ENCODE measurements at places on chromosomes 5 and 9.

DNA sequence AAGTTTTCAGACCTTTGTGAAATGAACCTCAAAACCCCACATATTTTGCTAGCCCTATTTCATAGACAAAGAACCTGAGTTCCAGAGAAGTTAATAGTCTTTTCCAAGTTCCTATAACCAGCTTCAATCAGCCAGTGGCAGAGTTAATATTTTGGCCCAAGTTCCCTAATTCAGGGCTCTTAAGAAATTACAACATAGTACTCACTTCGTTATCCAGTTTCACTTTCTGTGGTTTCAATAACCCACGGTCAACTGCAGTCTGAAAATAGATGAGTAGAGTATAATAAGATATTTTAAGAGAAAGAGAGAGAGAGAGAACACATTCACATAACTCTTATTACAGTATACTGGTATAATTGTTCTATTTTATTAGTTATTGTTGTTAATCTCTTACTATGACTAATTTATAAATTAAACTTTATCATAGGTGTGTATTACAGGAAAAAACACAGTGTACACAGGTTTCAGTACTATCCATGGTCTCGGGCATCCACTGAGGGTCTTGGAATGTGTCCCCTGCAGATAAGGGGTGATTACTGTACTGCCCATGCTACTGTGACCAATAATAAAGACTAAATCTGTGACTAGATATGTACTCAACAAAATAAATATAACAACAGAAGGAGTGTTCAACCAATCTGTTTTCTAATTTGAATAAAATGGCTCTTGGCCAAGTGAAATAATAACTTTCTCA is 9.3 kb upstream of the MYOT start:
- DNase-seq, result no peak

GRCh38 chr5:73770172-73771025 is 144.4 kb downstream of the ARHGEF28 start:
- no peak for DNase-seq

DNA sequence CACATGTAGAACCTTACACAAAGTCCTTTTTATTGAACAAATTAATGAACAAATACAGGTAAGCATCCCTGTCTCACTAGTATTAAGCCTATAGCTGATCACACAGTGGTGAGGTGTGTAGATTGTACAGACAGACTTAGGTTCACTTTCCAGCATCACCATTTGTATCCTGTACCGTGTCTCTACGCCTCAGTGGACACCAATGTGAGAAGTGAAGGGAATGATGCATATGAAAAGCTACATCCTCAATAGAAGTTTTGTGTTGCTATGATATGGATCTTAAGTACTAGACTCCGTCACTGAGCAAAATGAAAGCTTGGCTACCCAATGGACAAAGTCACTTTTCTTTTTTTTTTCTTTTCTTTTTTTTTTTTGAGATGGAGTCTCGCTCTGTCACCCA is 46.6 kb downstream of the UGCG start:
- no peak for DNase-seq

- DNase-seq, result no peak
Measured at GRCh38 chr9:79357194-79357593, 214.6 kb upstream of the TLE4 start.

DNA sequence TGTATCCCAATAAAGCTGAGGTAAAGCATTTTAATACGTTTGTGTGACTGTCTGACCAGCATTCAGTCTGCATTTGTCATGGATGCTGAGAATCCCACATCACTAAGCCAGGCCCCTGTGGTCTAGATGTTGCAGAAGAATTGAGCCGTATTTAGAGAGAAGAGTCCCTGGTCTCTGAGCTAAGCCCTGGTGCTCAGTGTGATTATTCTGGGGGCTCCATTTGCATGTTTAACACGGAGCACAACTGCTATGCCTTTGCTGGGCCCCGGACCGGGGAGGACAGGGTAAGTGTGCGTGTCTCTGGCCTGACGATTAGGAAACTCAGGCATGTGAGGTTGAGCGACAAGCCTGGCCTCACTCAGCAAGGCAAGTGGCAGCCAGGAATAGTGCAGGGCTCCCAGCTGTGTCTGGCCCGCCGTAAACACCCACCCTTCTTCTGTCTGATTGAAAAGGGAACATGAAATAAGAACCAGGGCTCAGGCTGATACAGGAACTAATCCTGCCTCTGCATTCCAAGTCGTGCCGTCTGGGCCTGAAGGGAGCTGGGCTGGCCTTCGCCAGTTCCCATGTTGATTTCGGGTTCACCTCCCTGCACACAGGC is 22.3 kb downstream of the FAM78A start:
- DNase-seq, result no peak

DNA sequence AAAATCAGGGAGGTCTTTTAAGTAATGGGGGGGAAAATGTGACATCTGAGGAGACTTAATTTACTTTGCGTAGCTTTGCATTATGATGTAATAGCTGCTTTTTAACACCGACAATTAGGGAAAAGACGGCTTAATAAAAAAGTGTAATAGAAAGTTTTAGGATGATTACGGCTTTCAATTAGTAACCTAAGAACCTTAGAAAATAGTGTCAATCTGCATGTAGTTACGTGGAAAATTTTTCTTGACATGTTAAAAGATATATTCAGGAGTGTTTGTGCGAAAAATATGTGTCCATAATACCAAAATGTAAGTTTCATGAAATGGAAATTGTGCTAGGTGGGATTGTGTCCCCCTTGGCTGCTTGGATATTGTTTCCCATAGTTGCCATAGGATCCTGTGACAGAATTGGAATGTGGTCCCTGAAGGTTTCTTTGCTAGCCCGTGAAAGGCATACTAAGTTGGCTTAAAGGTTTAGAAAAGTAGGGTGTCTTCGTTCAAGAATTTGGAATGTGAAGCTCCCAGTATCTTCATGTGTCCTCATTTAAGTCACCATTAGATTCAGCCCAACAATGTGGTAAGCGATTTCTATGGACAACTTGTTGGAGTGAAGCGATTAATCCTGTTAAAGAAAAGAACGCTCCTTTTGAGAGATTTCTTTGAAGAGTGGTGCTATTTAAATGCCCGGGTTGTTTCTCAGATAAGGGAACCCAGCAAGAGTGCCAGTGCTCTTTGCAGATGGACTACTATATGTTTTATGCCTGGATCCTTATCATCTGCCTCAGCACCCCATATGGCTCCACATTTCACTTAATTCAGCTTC is 2.0 kb downstream of the RGMB start:
- no peak for DNase-seq

DNA sequence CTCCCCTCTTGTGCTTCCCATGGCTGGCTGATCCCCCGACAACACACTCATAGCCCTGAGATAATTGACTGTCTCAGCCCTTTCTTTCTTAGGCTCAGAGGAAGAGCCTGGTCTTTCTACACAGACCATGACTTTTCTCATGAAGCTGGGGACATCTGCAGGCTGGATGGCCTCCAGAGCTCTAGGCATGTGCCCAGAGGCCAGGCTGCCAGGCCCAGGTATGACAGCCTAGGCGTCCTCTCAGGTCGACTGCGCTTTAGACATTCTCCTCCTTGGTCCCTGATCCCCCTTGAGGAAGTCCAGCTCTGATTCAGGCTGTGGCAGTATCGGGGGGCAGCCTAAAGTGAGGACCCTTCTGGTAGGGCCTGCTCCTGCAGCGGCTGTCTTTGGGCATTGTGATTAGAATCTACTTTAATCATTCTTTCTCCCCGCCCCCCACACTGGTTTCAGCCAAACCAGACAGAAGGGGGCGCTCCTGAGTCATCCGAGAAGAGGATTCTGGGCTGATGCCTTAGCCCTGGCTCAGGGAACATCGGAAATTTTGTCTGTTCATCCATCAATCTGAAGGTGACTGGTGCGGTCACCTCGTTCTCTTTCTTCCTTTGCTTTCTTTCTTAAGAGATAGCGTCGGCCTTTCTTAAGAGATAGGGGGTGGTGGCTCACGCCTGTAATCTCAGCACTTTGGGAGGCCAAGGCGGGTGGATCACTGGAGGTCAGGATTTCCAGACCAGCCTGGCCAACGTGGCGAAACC is 66.5 kb upstream of the HSPA9 start:
- peak; percentile 82 for DNase-seq

DNA sequence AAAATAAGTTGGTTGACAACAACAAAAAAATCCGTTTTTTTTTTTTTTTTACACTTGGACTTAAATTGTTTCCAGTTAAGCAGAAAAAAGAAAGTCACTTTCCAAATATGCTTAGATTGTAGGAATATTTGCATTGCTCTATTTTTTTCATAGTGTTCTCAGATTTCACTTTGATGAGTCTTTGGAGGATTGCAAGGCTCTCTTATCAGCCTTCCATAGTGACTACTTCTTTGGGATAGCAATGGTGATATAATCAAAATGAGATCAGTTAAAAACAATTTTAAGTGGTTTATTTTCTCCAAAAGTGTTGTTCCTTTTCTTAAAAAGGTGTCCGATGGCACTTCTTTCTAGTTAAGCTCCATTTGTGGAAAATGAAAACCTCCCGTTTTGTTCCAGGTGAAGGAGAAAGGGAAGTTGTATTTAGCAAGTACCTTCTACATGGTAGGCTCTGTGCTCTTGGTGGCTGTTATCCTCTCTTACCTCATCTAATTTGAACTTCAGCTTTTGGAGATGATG is 3.9 kb downstream of the RASGRF2 start:
- DNase-seq, result no peak

- no peak for DNase-seq
Measured at GRCh38 chr5:107526270-107526937, 144.3 kb downstream of the EFNA5 start.

GRCh38 chr5:100970646-100971255 is 67.7 kb upstream of the ST8SIA4 start:
- no peak for DNase-seq

Data from activated CD8-positive, alpha-beta memory T cell treated with anti-CD3 and anti-CD28 coated beads for 48 hours (primary cell).